ENCODE measurements at places on chromosomes 3 and 15.

GRCh38 chr15:38691965-38692788 is 127.6 kb upstream of the RASGRP1 start:
- peak; percentile 44 for DNase-seq

GRCh38 chr15:61070111-61070901 is 158.8 kb downstream of the RORA start:
- no peak for DNase-seq

DNA sequence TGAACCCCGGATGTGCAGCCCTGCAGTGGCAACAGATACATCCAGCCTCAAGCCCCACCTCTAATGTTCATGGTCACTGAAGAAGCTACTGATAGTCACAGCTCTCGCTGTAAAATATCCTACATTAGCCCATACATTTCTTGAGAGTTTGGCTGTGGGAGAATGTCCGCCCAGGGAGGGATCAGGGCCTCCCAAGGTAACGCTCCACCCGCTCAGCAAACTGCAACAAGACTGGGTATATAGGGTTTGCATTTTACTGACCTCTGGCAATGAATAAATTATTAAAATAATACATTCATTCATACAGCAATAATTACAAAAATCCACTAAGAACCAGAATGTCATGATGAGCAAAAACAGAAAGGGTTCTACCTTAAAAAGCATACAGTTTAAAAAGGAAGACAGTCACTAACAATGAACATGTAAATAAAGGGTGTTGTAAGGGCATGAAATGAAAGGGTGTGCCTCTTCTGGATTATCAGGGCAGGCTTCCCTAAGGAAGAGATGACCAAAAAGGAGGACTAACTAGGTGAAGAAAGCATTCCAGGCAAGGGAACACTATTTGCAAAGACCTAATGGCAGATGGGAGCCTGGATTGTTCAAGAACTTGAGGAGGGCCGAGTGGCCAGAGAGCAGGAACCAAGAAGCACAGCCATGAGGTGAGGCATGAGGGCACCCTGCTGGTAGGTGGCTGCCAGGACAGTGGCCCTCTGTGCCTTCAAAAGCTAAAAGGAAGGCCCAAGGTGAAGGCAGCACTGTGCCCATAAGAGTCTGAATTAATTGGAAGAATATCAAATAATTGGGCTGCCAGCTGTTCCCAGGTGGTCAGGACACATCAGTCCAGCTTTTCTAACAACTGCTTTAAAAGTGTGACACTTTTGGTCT is 28.1 kb upstream of the CTDSPL start:
- DNase-seq: no peak

- DNase-seq: peak; percentile 12
Observed at GRCh38 chr3:48088056-48088748, 72.0 kb upstream of the MAP4 start.

DNA sequence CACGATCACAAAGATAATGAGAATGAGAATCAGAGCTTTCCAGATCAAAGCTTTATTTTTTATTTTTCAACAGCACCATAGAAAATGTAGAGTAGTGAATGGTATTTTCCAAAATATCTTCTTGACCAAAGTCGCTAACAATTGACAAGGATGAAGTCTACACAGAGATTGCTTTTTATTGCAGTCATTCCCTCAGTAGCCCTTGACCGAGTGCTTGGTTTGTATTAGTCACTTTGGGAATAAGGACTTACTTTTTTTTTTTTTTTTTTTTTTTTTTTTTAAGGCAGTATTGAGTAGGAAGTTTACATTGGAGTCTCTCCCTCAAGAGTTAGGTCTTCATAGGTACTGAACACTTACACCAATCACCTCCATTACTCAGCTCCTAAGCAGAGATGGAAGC is 39.8 kb downstream of the THRB start:
- no peak for DNase-seq

GRCh38 chr3:59821274-59821673 is 771.4 kb upstream of the CFAP20DC start:
- DNase-seq: no peak

- DNase-seq: no peak
Observed at GRCh38 chr3:131110087-131110486, 83.4 kb downstream of the NEK11 start.

DNA sequence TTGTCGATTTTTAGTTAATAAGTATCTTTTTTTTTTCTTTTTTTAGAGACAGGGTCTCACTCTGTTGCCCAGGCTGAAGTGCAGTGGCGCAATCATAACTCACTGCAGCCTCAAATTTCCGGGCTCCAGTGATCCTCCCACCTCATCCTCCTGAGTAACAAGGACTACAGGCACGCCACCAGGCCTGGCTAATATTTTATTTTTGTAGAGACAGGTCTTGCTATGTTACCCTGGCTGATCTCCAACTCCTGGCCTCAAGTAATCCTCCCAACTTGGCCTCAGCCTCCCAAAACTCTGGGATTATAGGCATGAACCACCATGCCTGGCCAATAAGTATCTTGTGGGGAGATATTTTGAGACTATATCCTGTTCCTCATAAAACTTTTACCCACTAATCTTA is 29.4 kb upstream of the ARID3B start:
- DNase-seq: no peak

Data from activated CD4-positive, alpha-beta T cell treated with anti-CD3 and anti-CD28 coated beads, Interleukin-2, Interleukin-6, amounts not matched to agents 100 ng/mL and 50 ng/mL, durations not matched to agents 16 hours and 8 hours (primary cell).